ENCODE measurements at places on chromosomes 1 and 21.

GRCh38 chr1:221200464-221200863, 321.2 kb downstream of the HLX start:
- peak; percentile 50 for DNase-seq

- no peak for DNase-seq
Observed at GRCh38 chr1:9875636-9876000, 34.5 kb downstream of the CTNNBIP1 start.

DNA sequence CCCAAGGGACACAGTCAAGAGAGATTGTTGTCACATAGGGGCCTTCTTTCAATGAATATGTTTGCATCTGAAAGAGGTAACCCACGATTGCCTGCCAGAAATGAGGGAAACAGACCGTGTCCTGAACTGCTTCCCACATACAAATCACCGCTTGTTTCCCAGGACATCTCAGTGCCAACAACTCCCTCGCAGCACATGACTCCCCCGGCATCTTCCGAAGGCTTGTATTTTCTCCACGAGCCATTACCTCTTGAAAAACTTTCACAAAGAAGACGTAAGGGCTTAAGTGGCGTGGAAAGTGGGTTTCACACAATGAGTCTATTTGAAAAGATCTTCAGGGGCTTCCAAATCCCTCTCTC, 31.6 kb upstream of the PDE9A start:
- DNase-seq: no peak

- no peak for DNase-seq
Observed at GRCh38 chr1:244865028-244865371, 657 bp upstream of the HNRNPU start.

DNA sequence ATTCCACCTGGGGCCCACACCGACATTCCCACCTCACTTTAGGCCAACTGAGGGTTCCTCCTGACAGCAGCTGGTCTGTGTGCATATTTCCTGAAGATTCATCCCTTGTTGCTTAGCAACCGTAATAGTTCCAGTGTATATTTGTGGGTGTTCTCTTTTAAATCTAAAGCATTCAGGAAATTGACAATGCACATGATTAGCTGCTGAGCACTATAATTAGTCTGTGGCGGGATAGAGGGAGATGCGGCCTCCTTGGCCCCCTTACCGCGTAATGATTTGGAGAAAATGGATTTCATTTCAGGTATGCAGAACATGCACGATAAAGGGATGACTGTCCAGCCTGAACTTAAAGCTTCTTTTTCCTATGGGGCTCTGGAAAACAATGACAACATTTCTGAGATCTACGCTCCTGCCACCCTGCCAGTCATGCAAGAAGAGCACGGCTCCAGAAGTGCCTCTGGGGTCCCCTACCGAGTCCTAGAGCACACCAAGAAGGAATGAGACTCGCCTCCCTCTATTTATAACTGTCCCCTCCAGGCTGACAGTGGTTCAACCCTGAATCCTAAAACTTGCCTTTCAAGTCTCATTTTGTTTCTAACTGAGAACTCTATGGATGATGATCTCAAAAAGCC, 33.8 kb upstream of the RCAN3 start:
- DNase-seq: no peak

- no peak for DNase-seq
Observed at GRCh38 chr1:12147201-12147701, 19.5 kb upstream of the TNFRSF1B start.

- DNase-seq: peak; percentile 87
Observed at GRCh38 chr1:53367503-53368313, 39.8 kb upstream of the LRP8 start.

- no peak for DNase-seq
Observed at GRCh38 chr1:62905872-62906271, 121.9 kb downstream of the ATG4C start.

GRCh38 chr21:39006571-39007311, 176.5 kb downstream of the PSMG1 start:
- DNase-seq: no peak

DNA sequence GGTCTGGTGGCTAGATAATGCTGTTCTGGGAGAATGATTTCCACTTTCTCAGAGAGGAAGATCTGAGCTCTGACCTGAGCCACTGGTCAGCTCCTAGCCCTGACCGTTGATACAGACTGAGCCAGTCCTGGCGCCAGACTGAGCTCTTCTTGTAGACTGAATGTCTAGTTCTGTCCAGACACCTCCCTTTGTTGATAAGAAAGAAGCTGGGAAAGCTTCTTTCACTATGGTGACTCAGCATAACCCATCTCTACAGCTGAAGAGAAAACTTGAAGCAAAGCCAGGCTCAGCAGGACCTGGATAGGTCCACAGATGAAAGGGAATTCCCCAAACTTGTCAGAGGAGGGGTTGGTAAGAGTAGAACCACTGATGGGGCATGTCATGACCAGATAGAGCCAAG, 9.9 kb upstream of the TRABD2B start:
- DNase-seq: no peak

GRCh38 chr21:20270365-20271055, 727.7 kb upstream of the NCAM2 start:
- no peak for DNase-seq

- DNase-seq: peak; percentile 77
Observed at GRCh38 chr1:198657550-198658064, 18.8 kb downstream of the PTPRC start.

DNA sequence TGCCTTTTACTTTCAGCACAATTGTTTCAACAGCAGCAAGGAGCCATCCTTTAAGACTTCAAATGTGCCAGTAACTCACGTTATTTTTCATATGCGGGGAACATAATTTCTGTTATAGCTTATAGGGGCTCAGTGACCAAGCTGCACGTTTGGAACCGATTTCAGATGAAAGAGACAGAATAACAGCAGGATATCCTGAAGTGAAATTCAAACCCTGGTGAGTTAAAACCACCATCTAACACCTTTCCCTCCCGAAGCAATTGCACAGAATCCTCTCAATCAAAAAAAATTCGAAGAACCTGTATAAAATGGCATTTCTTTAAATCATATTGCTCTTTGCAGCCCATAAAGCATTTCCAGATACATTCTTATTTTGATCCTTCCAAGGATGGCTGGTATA, 6.9 kb downstream of the SMYD2 start:
- DNase-seq: no peak

DNA sequence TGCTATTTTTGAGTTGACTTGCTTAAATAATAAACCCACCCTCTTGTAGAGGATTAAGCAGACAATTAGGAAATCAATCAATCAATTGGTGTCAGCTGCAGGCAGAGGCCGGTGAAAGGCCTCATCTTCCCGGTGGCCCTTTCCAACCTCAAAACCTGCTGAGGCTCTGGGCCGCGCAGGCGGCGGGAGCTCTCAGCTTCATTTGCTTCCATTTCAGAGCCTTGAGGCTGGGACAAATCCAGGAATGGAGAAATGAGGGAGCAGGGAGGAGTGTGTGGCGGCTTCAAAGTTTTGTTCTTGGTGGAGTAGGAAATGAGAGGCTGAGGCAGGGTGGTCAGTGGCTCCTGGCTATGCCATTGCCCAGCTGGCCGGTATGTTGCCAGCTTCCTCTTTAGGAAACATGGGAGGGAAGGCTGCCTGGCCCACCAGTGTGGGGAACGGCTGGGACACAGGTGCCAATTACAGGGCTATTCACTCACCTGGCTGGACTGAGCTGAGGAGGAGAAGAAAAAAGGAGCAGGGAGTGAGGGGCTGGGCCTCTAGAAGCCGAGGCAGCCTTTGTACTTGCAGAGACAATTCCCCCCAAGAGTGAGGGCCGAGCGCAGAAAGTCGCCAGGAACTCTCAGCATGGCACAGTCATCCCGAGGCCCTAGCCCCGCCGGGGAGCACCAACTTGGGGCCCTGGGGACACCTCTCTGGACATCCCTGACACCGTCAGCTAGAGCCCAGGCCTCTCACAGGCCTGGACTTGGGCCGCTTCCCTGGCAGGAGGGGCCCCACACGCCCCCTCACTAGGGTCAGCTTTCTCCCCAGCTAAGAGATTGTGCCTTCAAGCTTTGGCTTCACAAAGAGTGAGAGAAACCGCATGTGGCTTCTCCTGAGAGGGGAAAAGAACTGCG, 4.4 kb downstream of the POU3F1 start:
- DNase-seq: no peak

DNA sequence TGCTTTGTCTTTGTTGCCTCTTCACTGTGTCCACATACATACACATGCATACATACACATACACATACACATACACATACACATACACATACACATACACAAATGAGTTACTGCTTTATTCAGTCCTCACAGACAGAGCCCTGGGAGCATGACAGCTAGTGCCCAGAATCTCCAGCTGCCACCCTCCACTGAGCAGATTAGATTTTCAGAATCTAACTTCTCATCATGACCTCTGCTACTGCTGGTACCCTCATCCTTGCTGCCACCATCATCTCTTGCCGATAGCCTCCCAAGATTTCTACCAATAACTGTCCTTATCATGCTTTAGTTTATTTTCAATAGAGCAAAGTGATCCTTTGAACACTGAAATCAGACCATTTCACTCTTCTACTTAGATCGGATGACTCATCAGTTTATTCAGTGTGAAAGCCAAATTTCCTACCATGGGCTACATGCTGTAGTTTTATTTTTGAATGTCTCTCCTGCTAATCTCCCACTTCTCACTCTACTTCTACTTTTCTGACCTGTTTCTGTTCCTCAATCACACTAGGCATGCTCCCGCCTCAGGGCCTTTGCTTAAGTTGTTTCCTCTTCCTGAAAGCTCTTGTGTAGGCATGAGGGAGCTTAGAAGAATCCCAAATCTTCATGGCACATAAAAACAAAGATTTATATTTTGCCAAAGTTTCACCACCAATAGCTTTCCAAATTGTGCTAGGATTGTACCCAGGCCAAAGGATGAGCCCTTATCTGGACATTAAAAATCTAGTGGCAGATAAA, 43.0 kb downstream of the ATP6V1G3 start:
- peak; percentile 45 for DNase-seq

GRCh38 chr1:199701726-199702125, 325.8 kb upstream of the NR5A2 start:
- DNase-seq: no peak

DNA sequence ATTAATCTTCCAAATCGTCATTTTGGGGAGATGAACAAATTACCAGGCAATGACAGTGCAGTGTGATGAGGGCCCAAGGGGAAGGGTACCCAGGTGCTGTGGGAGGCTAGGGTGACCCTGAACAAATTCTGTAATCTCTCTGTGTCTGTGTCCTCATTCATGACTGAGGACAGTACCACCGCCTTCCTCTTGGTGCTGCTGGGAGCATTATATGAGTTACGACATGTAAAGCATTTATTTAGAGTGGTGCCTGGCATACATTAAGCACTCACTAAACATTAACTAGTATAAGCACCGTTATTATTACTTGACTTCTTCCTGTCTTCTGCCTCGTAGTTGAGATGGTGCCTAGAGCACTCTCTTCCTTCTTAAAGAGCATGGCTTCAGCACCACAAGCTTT, 468.2 kb upstream of the VAMP3 start:
- DNase-seq: no peak

- peak; percentile 67 for DNase-seq
Observed at GRCh38 chr1:201709564-201710295, 119.2 kb upstream of the IPO9 start.

DNA sequence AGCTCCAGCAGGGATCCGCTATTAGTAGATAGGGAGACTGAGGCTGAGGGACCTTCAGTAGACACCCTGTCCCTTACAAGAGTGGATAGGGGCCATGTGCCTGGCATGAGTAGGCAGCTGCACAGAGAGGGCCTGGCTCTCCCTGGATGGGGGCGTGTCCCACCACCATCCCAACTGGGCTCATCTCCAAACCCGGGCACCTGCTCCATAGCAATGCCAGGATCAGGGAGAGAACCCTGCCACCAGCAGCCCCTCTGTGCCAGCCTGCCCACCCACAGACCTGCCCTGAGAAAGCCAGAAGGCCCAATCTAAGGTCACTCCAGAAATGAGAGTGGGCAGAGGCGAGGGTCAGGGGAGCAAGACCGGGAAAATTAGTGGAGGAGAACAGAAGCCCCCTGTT, 121.3 kb downstream of the GRIK3 start:
- DNase-seq: no peak

DNA sequence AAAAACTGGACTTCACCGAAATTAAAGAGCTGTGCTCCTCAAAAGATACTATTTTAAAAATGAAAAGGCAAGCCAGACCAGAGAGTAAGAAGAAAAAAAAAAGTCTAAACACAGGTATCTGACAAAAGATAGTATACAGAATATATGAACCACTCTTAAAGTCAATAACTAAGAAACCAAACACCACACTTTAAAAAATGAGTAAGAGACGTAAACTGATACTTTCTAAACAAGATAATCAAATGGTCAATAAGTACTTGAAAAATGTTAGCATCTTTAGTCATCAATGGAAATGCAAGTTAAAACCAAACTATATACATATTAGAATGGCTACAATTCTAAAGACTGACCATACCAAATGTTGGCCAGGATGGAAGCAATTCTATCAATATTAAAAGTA, 77.6 kb downstream of the EVI5 start:
- DNase-seq: no peak

- no peak for DNase-seq
Observed at GRCh38 chr1:80523861-80524260, 1276.9 kb upstream of the ADGRL2 start.

- no peak for DNase-seq
Observed at GRCh38 chr1:18711536-18712251, 81.0 kb downstream of the PAX7 start.

GRCh38 chr1:209041927-209042326, 541.6 kb upstream of the CAMK1G start:
- DNase-seq: peak; percentile 6

DNA sequence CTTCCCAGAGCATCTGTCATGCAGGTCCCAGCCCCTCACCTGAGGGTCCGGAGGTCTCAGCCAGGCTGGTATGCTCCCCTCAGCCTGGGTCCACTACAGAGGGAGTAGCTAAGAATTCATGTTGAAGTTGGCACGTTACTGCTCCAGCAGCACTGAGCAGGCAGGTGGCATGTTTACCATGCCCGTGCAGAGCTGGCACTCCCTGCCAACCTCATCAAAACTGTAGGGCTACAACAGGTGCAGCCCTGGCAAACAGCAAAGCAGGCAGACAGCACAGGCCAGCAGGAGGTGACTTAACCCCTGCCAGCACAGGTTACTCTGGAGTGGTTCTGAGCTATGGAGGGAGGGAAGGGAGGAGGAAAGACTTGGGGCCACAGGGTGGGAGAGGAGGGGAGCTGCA, 46.4 kb downstream of the NUAK2 start:
- no peak for DNase-seq

DNA sequence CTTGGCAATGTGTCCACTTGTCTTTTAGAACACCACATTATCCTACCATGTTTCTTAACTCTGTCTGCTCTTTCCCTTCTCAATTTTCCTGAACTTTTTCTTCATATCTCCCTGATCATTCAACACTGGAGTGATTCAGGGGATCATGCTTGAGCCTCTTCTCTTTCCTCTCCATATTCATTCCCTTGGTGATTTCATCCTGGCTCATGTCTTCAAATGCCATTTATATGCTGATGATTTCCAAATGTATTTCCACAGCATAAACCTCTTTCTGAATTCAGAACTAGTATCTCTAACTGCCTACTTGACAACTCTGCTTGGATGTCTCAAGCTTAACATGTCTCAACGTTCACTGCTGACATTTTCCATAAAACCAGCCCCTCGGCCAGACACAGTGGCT, 8.5 kb upstream of the IVL start:
- DNase-seq: no peak
